Right forelimb (tissue), 1 donor: ENCODE measurements at places on chromosomes 2 and 18.

- DNase-seq, result no peak
Measured at GRCh38 chr2:143847257-143847656, 672.7 kb downstream of the ZEB2 start.

DNA sequence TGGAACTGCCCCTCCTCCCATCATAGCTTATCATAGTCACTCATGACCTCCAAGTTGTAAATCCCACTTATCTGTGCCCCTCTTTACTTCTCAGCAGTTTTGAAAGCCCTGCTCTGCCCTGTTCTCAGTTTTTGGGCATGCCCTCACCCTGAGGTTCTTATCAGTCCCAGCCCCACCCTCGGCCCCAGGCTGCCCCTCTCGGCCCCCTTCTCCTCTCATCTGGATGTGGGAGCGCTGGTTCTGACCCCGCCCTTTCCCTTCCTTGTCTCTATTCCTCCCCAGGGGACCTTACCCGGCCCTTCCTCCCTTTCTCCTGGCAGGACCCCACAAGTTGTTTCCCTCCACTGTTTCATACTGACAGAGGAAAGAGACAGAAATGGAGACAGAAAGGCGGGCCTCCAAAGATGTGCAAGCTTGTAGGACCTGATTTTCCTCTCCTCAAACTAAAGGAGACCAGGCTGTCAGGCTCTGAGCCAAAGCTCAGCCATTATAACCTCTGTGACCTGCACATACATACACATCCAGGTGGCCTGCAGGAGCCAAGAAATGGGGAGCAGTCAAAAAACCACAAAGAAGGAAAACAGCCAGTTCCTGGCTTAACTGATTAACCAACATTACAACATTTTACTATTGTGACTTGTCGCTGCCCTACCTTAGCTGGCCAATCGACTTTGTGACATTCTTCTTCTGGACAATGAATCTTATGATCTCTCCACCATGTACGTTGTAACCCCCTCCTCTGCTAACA is 171.0 kb upstream of the HS6ST1 start:
- DNase-seq, result peak; percentile 12

- DNase-seq, result no peak
Measured at GRCh38 chr2:230938098-230938497, 13.1 kb upstream of the GPR55 start.

DNA sequence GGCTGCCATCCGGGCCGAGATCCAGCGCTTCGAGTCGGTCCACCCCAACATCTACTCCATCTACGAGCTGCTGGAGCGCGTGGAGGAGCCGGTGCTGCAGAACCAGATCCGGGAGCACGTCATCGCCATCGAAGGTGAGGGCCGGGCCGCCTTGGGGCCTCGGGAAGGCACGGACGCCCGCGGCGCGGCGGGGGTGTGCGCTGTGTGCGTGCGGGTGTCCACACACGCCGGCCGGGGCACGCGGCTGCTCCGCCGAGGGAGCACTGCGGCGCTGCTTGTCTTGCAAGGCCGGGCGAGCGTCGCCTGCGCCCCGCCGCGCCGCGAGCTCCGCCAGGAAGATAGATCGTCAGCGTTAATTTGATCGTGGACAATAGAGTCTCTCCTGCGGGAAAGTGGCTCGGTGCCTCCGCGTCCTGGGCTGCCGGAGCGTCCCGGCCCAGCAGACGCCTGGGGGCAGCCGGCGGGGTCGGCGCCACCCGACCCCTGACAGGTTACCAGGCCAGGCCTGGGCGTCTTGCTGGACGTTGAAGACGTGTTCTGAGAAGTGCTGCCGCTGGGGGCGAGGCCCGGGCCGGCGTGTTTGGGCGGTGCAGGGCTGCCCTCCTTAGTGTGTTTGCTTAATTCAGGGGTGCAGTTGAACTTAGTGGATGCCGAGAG is 1.0 kb downstream of the AGAP1 start:
- peak; percentile 67 for DNase-seq

- no peak for DNase-seq
Measured at GRCh38 chr2:227906991-227907390, 35.6 kb downstream of the DAW1 start.

GRCh38 chr2:73069855-73070642 is 1.5 kb downstream of the SFXN5 start:
- no peak for DNase-seq

- no peak for DNase-seq
Measured at GRCh38 chr2:186862869-186863709, 14.1 kb upstream of the ZSWIM2 start.

- DNase-seq, result no peak
Measured at GRCh38 chr2:86213699-86214502, 14.6 kb downstream of the MRPL35 start.

- no peak for DNase-seq
Measured at GRCh38 chr2:35251156-35251555, 1104.4 kb upstream of the CRIM1 start.

DNA sequence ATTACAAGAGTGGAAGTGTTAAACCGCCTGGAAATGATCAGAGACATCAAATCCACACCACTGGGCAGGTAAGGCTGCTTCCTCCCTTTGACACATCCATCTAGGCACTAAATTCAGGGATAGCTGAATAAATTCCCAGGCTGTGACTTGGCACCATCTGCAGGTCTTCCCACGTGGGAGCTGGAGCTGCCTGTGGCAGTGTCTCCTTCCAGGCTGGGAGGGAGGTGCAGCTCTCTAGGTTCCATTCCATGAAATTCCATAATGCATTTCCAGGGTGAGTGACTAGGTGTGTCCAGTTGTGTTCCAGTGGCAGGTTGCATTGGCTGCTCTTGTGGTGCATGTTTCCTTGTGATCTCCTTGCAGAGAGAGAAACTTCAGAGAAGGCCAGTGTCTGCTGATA is 188.9 kb upstream of the CXCR4 start:
- DNase-seq, result no peak

- DNase-seq, result no peak
Measured at GRCh38 chr2:29628862-29629261, 292.5 kb downstream of the ALK start.

GRCh38 chr2:193584522-193584938 is 1389.8 kb upstream of the TMEFF2 start:
- no peak for DNase-seq

DNA sequence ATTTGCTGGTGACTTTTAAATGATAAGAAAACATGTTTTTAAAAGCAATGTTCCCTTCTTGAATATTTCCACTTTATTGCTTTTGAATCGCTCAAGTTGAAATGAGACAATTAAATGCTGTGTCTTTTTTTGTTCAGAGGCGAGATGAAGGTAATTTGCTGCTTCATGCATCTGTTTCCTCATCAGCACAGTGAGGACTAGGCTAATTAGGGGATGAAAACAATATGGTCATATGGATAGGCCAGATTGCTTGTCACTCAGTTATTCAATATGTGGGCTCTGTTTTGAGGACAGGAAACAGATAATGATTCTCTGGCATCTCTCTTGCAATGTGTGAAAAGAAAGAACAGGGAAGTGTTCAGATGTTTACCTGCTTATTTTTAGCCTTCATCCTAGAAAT is 61.0 kb downstream of the ERBB4 start:
- no peak for DNase-seq

DNA sequence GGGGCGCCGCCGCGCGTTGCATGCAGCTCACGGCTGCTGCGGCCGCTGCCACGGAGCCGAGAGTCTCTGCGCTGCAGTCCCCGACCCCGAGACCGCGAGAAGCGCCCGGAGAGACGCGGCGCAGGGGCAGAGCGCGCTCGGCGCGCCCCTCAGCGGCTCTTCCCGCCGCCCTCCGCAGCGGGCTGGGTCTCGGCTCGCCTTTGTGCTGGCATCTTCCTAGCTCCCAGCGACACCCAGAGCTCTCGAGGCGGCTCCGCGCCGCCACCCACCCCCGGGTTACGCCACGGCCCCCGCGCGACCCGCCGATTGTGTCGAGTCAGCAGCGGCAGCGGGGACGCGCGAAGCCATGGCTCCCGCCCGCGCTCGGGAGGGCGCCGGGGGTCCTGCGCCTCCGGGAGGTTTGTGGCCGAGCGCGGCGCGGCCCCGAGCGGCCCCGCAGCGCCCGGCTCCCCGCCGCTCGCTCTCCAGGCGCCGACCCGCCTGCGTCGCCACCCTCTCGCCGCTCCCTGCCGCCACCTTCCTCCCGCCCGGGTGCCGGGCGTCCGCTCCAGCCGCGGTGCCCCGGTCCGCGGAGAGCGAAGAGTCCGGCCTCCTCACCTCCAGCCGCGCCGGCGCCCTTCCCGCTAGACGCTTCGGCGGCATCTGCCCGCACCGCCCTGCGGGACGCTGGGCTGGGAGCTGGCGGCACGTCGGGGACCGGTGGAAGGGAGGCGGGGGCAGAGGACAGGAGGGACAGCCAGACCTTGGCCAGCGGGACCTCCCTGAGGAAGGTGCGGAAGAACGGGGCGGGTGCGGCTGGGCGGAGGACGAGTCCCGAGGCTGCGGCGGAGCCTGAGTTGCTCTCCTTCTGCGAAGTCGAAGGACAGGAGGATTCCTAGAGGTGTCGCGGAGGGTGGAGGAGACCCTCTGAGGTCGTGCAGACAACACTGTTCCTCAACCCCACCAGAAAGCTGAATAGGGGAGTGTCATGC is 46.3 kb upstream of the CCDC150 start:
- peak; percentile 83 for DNase-seq

- DNase-seq, result no peak
Measured at GRCh38 chr2:44722026-44722625, 219.4 kb upstream of the SIX3 start.

DNA sequence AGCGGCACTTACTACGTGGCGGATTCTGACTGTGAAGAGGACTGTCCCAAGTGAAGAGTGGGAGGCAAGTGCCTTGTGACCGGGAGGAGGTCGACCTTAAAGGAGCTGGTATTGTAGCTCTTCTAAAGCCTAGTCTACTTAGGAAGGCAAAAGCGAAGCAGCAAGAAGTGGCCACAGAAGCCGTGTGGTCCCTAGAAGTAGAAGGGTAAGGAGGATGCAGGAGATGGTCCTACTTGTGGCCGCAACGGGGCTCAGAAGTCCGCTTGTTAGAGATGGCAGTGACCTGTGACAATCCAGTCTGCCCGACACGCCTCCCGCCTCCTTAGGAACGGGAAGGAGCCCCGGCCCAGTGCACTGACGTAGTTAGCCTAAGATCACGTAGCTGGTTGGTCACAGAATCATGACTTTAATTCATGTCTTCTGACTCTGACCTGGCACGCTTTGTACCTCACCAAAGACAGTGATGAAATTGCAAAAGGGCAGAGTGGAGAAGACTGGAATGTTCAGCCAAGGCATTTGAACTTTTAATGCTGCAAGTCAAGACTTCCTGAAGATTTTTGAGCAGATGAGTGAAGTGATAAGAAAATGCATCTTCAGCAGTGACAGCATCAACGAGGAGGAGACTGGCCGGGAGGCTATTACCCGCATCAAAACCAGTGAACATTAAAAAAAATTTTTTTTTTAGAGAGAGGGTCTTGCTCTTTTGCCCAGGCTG is 749 bp upstream of the EIF2AK3 start:
- DNase-seq, result no peak

DNA sequence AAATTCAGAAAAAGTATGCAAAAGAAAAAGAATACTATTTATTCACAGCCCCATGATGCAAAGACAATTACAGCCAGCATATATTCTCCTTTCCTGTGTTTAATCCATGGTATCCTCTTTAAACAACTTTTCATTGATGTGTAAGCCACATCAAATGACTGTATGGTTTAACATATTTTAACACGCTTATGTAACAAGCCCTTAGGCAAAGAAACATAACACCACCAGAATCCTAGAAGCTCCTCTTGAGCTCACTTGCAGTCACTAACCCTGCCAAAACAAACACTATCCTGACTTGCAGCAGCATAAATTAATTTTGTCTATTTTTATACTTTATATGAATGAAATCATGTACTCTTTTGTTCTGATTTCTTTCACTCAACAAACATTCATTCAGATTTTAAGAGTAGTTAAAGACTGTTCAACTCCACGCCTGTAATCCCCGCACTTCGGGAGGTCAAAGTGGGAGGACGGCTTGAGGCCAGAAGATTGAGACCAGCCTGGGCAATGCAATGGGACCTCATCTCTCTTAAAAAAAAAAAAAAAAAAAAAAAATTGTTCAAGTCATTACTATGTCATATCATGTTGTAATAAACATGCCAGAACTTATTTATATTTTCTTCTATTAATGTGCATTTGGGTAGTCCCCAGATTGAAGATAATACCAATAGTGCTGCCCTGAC is 226.3 kb downstream of the NBAS start:
- no peak for DNase-seq

- DNase-seq, result no peak
Measured at GRCh38 chr18:9950289-9951016, 36.6 kb downstream of the VAPA start.

DNA sequence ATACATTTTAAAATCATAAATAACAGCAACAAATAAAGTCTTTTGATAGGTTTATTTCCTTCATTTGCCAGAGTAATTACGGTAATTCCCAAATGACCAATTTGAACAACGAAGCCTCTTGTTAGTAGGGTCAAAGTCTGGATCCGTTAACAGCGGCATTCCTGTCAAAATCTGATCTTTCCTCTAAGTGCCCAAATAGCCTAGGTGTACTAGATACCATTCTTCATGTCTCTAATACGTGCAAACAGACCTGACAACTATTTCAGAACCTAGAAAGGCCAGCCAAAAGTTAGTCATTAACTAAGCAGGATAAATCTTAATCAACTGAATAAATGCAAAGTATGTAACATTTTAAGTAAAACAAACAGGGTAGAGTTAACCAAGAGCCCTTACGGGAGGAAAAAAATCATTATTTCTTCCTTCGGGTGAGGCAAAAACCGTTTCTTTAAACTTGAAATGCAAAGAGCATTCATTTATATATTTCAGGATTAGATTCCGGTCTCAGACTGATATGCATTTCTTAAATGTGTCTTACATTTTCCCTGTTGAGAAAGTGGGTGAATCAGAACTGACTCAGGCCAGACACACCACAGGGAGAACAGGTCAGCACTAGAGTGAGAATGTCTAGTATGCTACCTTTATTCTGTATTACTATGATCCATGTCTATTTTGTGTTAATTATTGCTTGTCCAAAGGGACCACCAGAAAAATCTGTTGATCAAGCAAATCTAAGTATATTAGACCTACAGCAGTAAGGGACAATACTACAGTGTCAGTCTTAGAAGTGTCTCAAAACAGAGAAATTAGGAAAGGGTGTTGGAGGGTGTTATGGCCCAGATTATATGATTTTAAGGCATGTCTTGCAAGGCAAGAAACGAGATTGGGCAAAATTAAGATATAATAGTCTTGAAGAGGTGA is 141.5 kb upstream of the NDUFV2 start:
- no peak for DNase-seq

- no peak for DNase-seq
Measured at GRCh38 chr2:238997137-238997390, 149.2 kb downstream of the TWIST2 start.

- DNase-seq, result no peak
Measured at GRCh38 chr18:3044931-3045698, 32.2 kb upstream of the LPIN2 start.

DNA sequence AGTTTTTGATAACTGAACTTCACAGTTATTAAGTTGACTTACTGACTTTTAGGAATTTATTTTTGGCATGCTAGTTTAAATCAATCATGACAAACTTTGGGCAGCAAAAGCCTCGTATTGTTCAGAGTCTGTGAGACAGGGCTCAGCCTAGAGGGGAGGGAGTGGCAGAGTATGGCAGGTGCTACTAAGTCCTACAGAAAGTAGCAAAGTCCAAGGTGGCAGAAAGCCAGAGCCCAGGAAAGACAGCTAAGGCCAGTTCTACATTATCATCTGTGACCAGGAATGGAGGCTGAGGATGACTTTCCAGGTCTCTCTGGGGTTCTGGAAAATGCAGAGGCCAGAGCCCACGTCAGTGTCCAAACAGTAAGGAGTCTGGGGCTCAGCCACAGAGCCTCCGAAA is 34.2 kb downstream of the CHST10 start:
- no peak for DNase-seq
